GM18507 (cell line): ENCODE measurements at places on chromosomes 16 and 17.

DNA sequence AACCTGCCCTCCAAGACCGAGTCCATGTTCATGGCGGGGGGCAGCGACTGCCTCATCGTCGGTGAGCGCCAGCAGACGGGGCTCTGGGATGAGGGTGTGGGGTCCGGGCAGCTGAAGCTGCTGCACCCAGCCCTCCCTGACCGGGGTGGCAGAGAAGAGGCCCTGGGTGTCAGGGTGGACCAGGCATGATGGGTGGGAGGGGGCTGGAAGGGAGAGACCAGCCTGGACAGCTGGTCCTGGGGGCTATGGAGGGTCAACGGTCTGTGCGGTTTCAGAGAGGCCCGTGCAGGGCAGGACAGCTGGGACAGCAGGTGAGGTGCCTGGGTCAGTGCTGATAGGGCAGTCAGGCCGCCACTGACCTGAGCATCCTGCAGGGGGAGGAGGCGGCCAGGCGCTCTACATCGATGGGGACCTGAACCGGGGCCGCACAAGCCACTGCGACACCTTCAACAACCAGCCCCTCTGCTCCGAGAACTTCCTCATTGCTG lies 13.3 kb upstream of the ATP6V0C start:
- DNase-seq: no peak

DNA sequence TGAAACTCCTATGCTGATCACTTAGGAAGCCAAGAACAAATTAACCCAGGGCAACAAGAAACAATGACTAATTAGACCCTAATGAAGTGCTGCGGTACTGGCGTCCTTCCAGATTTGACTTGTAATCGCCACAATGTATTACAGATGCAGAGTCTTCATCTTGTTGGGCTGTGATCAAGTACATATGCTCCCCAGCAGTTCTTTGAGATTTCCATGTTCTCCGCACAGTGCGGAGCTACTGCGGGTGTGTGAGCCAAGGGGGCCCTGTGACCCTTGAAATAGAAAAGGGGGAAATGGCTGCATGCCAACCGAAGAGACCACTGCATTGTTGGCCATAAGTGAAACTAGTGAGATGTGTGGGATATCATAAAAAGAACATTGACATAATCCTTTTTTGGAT lies 469.9 kb downstream of the MAF start:
- DNase-seq: no peak

- DNase-seq: no peak
Measured at GRCh38 chr17:59838052-59838916, 54.5 kb downstream of the TUBD1 start.

DNA sequence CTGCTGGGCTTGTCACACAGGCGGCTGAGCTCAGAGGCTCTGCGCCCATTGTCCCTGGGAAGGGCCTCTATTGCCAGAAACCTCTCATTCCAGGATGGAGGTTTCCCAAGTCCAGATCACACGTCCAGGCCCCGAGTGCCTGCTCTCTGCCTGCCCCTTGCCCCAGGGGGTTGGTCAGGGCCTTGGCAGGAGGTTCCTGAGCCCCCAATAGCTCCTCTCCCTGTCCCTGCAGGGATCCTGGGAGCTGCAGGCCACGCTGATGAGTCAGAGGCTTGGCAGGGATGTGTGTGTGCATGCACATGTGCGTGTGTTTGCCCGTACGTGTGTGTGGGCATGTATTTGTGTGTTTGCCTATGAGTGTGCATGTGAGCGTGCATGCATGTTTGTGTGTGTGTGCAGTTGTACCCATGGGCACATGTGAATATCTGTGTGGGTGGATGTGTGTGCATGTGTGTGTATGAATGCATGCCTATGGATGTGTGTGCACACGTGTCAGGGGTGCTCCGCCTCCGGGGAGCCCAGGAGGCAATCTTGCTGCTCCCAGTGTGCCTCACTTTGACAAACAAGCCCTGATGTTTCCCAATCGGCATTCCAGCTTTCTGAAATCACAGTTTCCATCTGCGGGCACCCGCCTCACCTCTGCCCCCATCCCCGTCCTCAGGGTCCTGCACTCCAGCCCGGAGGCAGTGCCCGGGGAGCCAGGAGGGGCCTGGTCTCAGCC lies 98.4 kb upstream of the GSE1 start:
- DNase-seq: no peak

DNA sequence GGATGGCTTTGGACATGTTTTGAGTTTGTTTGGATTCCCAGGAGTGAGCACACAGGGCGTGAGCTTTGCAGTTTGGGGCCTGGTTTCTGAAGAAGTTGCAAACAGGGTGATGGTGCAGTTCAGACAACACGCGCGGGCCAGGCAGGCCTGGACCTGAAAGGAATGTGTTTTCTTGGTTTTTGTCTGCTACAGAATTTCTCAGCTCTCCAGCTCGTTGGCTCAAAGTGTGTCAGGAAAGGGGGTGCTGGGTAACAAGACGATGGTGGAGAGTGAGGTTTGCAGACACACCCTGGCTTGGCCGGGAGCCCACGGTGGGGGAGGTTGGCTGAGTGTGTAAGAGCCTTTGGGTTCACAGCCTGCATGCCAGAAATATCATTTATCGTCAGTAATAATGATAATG lies 82.3 kb downstream of the CMIP start:
- no peak for DNase-seq

GRCh38 chr17:75006653-75007052 lies 5.8 kb upstream of the MRPL58 start:
- no peak for DNase-seq

- no peak for DNase-seq
Measured at GRCh38 chr17:9209347-9209746, 188.0 kb downstream of the NTN1 start.

GRCh38 chr16:79334127-79334526 lies 266.4 kb downstream of the MAF start:
- DNase-seq: no peak

- no peak for DNase-seq
Measured at GRCh38 chr16:22898874-22899348, 84.9 kb downstream of the HS3ST2 start.

- no peak for DNase-seq
Measured at GRCh38 chr16:25692351-25692741, 587 bp downstream of the HS3ST4 start.

DNA sequence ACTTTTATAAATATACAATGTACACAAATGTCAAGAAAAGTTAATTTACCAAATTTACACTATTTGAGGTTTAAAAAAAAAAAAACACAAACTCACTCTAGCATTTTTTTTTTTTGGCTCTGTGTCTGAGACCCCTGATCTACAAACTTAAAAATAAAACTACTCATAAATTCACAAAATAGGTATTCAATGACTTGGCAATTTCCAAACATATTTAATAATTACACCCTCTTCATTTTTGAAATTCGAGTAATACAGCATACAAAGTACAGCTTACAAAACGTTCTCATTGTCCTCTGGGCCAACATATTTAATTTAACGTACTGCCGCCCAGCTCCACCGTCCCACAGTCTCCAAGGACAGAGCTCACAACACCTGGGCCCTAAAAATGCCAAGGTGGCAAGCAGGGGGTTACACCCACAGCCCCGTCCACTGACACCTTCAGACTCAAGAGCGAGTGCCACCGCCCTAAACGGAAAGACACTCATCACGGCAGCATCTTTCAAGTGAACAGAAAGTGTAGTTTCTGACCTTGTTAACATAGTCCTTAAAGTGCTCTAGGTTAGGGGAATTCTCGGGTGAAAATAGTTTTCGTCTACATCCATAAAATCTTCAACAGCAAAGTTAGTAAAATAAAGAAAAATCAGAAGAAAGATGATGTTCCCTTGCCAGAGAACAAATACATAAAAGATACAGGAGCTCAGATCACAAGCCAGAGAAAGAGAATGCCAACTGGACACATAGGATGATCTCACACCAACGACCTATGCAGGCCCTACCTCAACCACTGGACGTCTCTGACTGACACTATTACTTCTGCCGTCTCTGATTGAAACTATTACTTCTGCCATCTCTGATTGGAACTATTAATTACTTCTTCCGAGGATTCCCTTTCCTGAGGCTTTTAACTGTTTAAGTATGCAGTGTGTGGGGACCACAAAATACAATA lies 4.2 kb downstream of the ADCY9 start:
- DNase-seq: no peak

- no peak for DNase-seq
Measured at GRCh38 chr16:88784074-88784855, 755 bp downstream of the PIEZO1 start.

GRCh38 chr17:82388223-82388921 lies 16.8 kb downstream of the UTS2R start:
- DNase-seq: no peak

- no peak for DNase-seq
Measured at GRCh38 chr16:55577887-55578286, 11.4 kb downstream of the CAPNS2 start.

GRCh38 chr16:27491894-27492587 lies 57.7 kb downstream of the GTF3C1 start:
- DNase-seq: no peak

DNA sequence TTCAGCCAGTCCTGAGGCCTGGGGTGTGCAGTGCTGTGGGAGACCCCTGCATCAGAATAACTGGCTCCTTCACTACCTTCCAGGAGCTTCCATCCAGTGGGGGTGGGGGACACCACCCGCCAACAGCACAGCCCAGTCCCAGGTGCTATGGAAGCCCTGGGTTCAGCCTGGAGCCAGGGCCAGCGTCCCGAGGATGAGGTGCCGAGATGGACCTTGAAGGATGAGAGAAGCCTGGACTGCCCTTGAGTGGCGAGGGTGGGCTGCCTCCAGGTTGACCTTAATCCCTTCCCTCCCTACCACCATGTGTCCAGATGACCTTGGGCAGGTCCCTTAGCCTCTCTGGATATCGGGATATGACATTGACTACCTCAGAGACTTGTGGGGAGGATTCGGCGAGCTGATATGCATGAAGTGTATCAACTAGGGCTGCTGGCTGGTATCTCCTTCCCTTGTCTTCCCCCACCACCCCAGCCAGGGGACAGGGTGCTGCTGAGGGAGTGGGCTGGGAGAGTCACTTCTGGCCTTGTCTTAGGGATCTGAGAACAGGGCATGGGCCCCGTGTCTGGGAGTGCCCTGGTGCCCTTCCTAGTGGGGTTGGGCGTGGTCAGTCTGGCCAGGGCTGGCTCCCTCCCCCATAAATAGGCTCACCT lies 14.2 kb upstream of the LASP1NB start:
- DNase-seq: no peak

DNA sequence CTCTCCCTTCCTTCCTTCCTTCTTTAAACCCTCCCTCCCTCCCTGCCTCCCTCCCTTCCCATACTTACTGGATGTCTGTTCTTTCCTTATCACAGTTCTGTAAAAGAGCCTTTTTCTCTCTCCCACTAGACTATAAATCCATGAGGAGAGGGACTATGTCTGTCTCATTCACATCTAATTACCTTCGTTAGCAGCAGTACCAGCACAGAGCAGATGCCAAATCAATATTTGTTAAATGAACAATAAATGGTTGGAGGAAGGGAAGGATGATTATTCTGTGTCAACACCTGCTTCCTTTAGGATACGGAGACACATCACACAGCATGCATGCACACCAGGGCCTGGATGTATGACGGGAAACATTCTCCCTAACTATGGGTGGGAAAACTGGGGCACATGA lies 94.2 kb downstream of the DNAH3 start:
- DNase-seq: no peak

DNA sequence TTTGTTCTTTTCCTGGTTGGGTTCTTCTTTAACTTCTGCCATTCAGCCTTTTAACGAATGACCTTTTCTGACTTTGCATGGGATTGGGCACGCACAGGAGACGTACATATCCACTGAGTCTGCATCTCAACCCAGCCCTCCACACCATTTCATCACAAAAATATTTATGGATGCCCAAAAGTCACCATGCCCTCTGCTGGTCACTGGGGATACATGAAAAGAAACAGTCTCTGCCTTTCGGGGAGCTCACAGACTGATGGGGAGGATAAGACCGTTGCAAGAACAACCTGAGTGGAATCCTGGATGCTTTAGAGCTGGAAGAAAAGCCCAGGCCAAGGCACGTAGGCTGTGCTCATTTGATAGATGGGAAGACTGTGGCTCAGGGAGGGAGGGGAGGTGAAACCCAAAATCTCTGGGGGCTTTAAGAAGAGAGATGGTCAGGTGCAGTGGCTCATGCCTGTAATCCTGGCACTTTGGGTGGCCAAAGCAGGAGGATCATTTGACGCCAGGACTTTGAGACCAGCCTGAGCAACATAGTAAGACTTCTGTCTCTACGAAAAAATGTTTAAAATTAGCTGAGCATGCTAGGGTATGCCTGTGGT lies 7.9 kb upstream of the MT2A start:
- no peak for DNase-seq

GRCh38 chr16:67773099-67773498 lies 33.3 kb downstream of the RANBP10 start:
- no peak for DNase-seq

DNA sequence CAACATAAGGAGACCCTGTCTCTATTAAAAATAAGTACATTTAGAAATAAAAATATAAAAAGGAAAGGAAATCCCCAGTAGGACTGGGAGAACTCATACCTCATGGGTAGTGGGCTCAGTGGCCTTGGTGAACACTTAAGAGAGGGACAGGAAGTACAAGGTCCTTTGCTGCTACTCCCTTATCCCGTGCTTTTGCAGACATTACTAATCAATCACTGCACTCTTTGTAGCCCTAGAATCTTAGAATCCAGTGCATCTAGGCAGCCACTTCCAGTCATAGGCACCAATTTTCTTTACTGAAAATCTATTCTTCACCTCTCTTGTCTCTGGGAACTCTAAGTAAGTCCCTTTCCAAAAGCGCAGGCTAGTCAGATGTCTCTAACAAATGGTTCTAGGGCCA lies 183.1 kb downstream of the SNX29 start:
- DNase-seq: no peak

DNA sequence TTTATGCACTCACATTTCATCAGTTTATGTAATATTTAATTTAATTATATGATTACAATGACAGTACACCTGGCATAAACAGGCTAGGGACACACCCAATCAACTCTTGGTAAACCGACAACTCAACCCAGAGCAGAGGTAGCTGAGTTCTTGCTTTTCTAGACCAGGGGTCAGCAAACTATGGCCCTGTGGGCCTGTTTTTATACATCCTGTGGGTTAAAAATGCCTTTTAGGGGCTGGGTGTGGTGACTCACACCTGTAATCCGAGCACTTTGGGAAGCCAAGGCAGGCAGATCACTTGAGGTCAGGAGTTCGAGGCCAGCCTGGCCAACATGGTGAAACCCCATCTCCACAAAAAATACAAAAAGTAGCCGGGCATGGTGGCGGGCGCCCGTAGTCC lies 99.2 kb upstream of the TMEM97 start:
- no peak for DNase-seq

GRCh38 chr17:67517325-67517724 lies 140.2 kb downstream of the PITPNC1 start:
- no peak for DNase-seq

- no peak for DNase-seq
Measured at GRCh38 chr17:55233840-55234239, 30.9 kb upstream of the HLF start.

DNA sequence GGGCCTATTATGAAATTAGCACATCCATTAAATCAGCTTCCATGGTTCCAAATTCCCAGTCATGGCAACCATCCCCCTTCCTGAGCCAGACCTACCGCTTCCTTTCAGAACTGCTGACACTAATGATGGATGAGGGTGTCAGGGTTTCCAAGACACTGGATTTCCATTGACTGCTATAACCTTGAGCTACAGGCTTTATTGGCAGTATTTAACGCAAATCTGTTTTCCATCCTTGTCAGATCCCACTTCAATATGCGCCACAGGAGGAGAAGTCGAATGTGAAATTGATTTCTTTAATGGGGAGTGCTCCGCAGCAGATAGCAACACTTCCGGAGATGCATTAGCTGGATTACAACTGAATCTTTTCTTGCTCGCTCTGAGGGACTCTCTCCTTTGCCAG lies 197.1 kb downstream of the HS3ST4 start:
- DNase-seq: no peak
